ENCODE measurements at places on chromosomes 3 and 15.

- DNase-seq: no peak
Observed at GRCh38 chr3:80285388-80285787, 517.6 kb upstream of the ROBO1 start.

DNA sequence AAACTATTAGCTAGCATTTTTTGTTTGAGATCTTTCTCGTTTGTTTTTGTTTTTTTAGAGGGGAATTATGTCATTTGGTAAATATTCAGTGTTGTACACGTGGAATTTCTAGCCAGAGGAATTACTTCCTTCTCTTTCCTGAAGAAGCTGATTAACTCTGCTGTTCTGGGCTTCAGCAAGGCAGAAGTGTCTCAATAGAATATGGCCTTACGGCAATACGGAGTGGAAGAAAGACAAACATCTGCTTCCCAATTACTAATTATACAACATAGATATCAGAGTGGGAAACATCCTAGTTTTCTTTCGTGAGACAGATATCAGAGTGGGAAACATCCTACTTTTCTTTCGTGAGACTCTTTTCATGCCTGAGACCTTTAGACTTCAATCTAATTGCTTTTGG, 11.9 kb downstream of the P3H2 start:
- no peak for DNase-seq

GRCh38 chr3:53171064-53171418, 10.0 kb downstream of the PRKCD start:
- no peak for DNase-seq

GRCh38 chr15:67794832-67795574, 30.3 kb upstream of the SKOR1 start:
- peak; percentile 66 for DNase-seq

GRCh38 chr15:58584789-58585461, 153.1 kb downstream of the LIPC start:
- DNase-seq: peak; percentile 67

DNA sequence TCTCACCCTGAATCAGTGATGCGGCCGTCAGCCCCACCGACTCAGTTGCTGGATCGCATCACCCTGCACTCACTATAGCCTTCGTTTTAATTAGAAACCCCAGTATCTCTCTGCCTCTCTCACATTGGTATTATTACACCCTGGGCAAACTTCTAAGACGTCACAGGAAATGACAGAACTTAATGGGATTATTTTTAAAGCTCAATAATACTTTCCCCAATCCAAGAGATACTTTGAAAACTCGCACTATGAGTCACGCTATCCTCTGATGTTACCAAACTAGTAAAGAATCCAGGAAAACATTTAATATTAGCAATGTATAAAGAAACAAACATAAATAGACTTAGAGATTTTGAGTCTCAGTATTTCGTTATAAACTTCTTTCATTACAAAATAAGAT, 36.6 kb downstream of the RUBCN start:
- DNase-seq: no peak
